ENCODE measurements at places on chromosomes 1 and 21.

DNA sequence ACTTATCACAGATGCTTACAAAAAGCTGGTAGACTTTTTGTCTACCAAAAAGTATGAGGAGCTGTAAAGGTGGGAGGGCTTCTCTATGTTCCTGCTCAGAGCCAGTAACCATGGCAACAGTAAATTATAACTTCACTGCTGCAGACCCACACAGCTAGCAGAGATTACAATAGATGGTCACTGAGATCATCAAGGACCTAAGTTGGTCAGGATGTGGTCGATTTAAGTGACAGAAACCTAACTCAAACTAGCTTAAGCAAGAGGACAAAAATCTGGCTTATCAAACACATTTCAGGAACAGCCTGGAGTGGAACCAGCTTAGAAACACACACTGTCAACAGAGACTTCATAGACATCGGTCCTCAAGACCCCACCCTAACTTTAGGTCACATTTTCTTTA lies 113.4 kb upstream of the ATP1A1 start:
- no peak for DNase-seq

DNA sequence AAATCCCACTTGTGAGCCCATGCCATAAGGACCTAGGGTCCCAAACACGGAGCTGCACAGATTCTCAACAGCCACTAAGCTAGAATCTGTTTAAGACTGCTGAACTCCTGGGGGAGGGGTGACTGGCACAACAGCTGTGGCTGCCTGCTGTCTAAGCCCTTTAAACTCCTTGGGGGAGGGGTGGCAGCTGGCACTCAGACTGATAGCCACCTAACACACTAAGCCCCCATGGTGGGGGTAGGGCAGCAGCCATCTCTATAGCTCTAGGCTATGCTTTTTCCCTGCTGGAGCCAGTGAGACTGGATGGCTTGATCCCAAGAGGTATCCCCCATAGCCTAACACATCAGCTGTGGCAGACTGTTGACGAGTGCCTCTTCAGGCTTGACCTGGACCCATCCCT lies 73.3 kb upstream of the FMO3 start:
- DNase-seq, result no peak

DNA sequence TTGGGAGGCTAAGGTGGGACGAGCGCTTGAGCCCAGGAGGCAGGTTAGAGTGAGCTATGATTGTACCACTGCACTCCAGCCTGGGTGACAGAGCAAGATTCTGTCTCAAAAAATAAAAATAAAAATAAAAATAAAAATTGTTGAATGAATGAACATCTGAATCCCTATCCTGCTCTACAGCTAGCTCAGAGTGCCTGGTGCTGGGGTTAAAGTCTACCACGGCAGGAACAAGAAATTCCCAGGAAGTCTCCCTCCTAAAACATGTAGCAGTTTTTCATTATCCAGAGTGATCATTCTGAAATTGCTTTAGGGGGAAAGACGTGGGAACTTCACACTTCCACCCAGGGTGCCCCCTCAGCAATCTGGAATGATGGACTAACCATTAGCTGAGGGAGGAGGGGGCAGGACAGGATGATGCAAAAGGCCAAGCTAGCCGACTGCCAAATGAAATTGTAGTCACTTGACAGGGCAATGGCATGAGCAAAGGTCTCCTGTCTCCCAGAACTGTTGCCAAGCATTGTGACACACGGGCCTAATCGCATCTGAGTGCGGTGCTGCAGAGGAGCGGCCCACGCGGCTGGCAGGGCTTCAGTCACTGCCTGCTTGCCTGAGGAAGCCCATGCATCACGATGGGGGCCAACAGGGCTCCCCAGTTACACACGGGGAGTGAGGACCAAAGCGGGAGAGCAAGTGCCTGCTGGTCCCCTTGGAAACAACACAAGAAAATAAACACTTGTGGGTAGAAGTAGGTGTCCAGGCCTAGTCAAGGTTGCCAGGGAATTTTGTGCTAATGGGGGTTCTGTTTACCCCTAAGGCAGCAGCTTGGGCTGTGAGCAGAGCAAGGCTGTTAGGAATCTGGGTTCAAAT lies 85.7 kb downstream of the NENF start:
- no peak for DNase-seq

DNA sequence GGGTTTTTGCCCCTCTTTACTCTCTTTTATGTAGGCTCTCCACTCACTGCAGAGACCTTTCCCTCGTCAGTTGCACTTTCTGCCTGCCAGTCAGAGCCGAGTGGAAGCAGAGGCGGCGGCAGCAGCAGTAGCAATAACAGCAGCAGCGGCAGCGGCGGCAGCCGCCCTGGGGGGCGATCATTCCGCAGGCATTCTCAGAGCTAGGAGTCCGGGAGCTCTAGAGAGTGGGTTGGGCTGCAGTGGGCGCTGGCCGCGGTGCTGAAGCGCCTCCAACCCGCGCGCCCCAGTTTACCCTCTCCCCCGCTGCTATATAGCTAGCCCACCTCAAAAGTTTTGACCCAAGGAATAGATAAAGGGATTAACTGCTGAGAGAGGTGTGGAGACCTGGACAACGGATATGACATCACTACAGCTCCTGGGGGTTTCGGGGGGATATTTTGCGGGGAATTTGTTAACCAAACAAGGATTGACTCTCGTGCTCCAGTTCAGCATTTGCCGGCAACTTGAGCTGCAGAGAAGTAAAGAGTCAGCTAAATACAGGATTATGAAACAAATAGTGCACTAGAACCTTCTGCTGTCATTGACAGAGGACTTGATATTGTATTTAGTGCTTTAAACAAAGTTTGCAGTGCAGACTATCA lies at the start of gene OLFM3:
TSS of gene OLFM3 (minus strand) at position 102 of the 641 bp plus-strand sequence.
- DNase-seq, result no peak

DNA sequence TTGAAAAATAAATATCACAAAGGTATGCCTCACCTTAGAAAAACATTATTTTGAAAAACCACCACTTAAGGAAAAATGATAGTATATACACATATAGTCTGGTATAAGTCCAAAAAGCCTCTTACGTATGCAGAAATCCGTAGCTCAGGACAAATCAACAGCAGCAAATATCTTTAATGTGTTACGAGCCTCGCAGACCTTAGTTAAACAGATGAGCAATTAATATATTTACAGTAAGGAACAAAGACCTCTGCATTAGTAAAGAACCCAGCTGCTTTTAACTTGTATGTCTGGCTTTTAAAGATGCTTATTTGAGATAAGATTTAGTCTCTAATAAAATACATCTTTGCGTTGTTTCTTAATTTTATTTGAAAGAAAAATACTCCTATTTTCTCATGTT lies 79.9 kb upstream of the CHRM3 start:
- DNase-seq, result no peak

DNA sequence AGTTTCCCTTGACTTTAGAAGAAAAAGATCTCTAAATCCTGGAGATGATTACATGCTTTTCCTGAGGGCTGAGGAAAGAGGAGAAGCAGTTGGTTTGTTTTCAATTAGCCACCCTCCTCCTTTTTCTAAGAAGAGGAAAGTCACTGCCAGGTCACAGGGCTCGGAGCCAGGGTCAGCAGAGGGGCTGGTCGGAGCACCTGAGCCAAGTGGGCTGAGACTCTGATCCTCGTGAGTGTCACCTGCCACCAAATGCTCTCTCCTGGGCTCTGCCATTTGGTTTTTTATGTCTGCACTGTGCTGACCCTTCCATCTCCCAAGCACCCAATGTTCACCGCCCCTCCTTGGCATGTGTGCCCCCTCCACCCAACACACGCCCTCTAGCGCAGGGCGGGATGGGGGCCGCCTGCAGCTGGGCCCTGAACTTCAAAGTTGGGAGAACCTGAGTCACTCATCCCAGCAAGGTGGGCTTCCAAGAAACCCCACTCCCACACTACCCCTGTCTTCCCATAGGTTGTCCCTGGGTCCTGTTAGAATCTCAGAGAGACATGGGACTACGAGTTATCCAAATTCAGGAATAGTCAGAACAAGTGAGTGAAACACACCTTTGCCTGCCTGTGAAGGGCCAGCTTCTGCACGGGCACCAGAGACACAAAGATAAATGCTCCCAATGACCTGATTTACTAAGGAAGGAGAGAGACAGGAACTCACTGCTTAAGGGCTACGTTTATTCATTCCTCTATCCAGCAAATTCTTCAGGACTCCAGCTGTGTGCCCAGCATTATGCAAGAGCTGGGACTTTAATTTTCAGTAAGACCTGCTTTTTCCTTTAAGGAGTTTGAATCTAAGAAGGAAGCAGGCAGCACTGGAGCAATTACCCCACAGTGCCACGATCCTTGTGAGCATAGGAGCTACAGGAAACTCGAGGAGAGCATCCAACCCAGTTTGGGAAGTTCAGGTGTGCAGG lies 127.5 kb downstream of the RHOU start:
- no peak for DNase-seq

DNA sequence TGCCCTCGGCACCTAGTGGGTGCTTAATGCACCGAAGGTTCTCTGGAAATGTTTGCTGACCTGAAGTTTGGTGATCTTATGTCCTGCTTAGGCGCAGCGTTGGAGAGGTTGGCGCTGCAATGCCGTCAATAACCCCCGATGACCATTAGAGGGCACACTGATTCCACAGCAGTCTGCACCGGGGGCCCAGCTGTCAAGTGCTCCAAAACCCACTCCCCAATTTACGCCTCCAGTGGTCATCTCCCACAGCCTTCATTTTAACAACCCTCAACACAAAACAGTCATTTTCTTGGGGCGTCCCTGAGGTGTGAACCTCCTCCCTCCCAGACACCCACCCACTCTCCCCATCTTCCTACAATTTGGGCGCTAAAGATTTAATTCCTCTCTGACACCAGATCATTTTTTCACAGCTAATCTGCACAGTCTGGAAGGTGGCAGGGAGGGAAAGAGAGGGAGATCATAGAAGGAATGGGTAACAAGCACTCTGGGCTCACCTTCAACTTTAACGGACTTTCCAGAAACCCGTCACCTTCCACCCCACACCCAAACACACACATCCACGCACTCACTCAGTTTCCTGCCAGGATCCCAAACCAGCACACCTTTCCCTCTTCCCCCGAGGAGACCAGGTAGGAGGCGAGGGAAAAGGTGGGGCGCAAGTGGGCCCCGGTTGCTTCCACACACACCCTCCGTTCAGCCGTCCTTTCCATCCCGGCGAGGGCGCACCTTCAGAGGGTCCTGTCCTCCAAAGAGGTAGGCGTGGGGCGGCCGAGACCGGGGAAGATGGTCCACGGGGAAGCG lies 570 bp upstream of the NPR1 start:
- no peak for DNase-seq

- DNase-seq, result no peak
Measured at GRCh38 chr21:37208741-37209225, 58.4 kb downstream of the VPS26C start.

DNA sequence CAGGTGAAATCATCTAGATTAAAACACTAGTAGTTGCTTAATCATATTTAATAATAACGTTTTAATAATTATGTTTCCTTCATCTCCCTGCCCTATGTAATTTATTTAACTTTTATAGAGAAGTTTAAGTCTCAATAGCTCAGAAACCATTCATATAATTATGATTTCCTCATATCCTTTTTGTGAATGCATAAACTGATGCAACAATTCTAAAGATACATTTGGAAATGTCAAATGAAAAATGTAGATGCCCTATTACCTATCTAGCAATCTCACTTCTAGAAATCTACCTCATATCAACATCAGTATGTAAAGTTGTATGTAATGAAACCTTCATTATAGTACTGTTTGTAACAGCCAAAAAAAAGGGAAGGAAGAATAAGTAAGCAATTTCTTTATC lies 10.5 kb downstream of the DRAM2 start:
- no peak for DNase-seq

- DNase-seq, result no peak
Measured at GRCh38 chr1:189597083-189597482, 880.6 kb downstream of the BRINP3 start.

DNA sequence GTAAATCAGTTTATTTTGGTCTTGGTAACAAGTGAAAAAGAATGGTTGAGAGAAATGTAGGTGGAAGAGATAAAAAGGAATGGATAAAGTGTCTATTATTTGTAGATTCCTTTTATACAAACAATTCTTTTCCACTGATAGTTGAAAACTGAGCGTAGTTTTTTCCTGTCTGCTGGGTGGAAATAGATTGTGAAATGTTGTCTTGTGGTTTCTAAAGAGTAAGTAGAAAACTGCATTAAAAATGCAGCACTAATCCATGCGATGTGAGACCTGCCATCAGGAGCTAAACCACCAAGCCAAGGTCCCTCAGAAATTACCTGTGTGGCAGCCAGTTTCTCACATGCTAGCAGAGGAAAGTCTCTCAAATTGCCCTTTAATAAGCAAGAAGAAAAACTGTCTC lies 103.2 kb upstream of the SLC44A3 start:
- DNase-seq, result no peak

DNA sequence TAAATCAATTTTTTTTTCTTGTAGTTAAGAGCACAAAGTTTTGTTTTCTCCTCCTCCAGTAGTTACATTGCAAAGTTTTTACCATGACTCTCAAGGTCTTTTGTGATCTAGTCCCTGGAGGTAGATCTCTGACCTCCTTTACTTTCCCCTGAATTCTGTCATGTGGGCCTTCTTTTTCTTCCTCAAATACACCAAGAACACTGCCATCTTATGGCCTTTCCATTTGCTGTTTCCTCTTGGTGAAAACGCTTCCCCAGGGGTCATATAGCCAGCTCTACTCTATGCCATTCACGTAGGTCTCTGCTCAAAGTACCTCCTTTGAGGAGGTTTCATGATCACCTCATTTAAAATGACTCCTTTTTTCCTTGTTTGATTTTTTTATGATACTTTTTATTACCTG lies 2.7 kb downstream of the DDX20 start:
- no peak for DNase-seq

GRCh38 chr1:180229483-180230415 lies at the start of gene LHX4:
Gene LHX4 (plus strand): TSS chr1:180230264. CDS start chr1:180230530, 266 bp downstream.
- no peak for DNase-seq

GRCh38 chr1:2230781-2231531 lies 2.8 kb downstream of the SKI start:
- no peak for DNase-seq

DNA sequence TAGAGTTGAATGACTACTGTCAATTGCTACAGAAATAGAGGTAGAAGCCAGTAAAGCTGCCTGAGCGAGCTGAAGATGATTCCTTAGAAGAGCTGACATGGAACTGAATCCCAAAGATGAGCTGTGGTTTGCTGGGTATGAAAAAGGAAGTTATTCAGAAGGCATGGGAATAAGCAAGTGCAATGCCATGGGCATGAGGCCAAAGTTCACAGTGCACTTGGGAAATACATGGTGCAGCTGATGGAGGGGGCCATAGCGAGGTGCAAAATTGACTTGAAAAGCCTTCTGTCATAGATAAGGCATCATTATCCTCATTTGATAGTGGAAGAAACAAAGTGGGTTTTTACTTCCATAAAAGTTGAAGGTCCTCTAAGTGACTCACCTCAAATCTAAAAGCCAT lies 88.6 kb downstream of the NEK7 start:
- no peak for DNase-seq

GRCh38 chr1:202956969-202957368 lies 1.1 kb downstream of the ADIPOR1 start:
- no peak for DNase-seq

Measured in activated CD8-positive, alpha-beta memory T cell treated with anti-CD3 and anti-CD28 coated beads for 1 hour (primary cell).